Activated T-cell treated with anti-CD3 and anti-CD28 coated beads, Interleukin-2, amount 50 U/mL, for 72 hours (primary cell): ENCODE measurements at places on chromosomes 7 and 10. TPM values are rescaled to one million over a fixed set of nuclear protein-coding genes. Genes with fewer than 3 reads are reported as not detected.

Gene MCM10
- 30.6 TPM for total RNA-seq

Gene BMPER
- not detected for total RNA-seq

Gene ZNF679
- total RNA-seq, result not detected

Gene NEUROD6
- not detected for total RNA-seq

Gene TRIM74
- 1.8 TPM for total RNA-seq

Gene TUBB8
- total RNA-seq, result not detected
